Stimulated activated naive B cell treated with anti-CD40 and anti-IgM and Interleukin-4, amounts not matched to agents 10 μg/mL and 1 μg/mL and 100 μg/mL, for 72 hours (primary cell): ENCODE measurements at places on chromosomes 3 and 15.

GRCh38 chr3:190716211-190716610 is 146.3 kb downstream of the GMNC start:
- DNase-seq = no peak

DNA sequence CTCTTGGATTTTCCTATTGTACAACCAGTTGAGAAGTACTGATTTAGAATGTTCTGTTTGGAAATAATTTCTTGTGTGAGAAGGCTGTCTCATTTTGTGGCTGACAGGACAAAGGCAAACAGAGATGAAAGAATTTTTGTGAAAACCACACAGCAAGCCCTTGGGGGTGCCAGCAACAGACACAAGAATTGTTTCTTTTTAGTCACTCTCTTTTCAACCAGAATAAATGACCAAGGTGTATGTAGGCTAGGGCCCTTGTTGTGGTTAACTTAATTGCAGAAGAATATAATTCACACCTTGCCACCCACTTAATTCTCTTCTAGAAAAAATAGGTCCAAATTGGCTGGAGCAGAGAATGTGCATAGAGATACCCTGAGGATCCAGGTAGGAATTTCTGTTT is 329.4 kb upstream of the TBC1D5 start:
- no peak for DNase-seq

DNA sequence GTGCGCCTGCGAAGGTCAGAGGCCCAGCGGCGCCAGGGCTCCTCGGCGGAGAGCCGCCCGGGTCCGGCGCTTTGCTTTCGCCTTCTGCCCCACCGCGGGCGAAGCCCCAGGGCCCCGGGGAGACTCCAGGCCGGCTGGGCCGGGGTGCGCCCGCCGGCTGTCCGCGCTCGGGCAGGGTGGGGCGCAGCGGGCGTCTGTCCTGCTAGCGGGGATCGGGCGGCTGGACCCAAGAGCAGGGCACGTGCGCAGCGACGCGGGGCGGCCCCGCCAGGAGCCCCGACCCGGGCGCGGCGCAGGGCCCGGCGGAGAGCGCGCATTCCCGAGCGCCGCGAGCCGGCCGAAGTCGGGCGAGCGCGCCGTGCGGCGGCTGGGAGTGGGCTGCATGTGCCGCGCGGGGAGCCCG is 569 bp upstream of the ALDH1A3 start:
- no peak for DNase-seq

DNA sequence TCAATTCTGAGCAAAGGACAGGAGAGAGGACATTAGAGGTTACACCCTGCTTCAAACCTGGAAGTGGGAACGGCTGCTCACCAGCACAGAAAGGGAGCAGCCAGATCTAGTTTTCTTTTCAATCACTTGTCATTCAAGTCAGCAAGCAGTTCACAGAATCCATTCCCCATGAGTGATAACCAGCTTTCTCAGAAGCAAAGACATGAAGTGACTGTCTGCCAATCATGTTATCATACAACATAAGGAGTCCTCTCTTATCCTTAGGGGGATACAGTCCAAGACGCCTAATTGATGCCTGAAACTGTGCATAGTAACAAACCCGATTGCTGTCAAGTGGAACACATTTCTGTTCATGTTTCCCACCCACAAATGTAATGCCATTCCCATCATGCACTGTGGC is 54.7 kb downstream of the FAM98B start:
- no peak for DNase-seq

DNA sequence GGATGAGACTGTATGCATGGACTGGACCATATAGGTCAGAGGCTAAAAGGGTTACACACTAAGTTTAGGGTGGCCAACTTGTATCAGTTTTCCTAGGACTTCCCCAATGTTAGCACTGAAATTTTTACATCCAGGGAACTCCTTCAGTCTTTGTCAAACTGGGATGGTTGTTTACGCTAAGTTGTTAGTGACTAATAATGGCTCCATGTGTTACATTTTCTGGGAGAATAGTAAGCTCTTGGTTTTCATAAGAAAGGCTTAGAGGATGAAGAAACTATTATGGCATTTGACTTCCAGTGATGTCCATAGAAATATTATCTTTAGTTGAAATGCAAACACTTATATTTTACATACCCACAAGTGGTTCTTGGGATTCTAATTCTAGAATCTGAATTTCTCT is 57.9 kb upstream of the ST3GAL6 start:
- no peak for DNase-seq

DNA sequence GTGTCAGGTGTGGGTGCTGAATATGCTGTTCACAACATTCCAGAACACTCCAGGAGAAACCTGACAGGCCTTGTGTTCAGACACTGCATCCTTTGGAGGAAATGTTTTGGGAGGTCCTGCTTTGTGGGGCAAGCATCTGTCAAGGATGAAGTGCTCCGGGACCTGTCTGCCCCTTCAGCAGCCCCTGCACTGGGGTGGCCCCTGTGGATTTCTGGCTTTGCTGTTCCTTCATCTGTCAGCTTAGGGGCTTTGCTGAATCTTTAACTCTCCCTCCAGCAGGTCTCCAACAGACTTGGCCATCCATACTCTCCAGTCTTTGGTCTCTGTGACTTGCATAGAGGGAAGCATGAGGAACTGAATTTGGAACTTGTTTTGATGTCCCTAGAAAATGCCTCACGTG is 3.1 kb downstream of the PRR23E start:
- DNase-seq = no peak

GRCh38 chr3:28799084-28799483 is 450.5 kb upstream of the AZI2 start:
- DNase-seq = no peak

DNA sequence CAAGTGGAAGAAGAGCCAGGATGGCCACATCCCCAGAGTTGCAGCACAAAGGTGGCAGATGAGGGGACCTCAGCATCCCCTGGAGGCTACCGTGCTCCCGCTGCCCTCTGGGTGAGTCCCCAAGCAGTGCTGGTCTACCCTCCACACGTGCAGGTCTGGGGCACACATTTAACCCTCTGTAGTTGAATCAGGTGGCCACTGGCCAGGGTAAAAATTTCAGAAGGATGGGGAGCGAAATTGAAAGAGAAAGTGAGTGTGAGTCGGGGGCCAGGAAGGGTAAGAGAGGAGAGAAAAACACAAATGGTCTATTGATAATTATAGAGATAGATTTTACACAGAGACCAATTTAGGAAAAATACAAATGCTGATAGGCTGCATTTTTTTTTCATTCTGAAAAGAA is 139.5 kb upstream of the EIF1B start:
- no peak for DNase-seq
